ENCODE measurements at places on chromosomes 4 and X.
A peak's percentile ranks its signal among the peaks of the same experiment; 100 is the strongest.

GRCh38 chrX:109920325-109920724 lies 82.6 kb upstream of the TMEM164 start:
- DNase-seq: no peak

DNA sequence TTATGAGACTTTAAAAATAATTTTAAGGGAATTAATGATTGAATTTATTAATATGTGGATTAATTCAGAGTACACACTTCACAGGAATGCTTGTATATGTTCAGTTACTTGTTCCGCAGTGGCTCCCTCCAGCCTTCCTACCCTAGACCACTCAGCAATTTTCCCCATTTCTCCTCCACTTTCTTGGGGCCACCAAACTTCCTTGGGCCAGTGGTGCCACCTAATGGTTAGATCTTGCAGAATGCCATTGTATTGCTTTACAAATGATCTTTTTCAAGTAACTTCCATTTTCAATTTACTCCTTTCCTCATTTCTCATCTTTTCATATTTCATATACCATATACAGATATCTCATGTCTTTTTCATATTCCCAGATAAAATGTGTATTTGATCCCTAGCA lies 3.6 kb upstream of the RNF175 start:
- DNase-seq: no peak

- DNase-seq: no peak
These were observed 53.9 kb downstream of the PAPSS1 start for GRCh38 chr4:107666134-107666533.

DNA sequence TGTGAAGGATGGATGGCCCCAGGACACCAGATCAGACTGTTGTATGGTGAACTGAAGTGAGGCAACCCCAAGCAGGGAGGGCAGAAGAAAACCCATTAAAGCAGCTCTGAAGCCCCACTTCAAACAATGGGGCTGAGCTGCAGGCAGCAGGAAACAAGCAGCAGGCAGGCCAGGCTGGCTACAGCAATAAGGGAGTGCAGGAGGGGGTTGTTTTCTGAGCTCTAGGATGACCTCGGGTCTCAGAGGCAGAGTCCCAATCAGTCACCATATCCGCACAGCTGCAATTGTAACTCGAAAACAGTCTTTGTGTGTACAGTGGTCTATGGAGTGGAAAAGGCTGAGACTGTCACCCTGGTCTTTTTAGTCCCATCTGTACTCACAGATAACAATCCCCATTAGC lies 90.4 kb downstream of the COL4A6 start:
- DNase-seq: peak; percentile 0

DNA sequence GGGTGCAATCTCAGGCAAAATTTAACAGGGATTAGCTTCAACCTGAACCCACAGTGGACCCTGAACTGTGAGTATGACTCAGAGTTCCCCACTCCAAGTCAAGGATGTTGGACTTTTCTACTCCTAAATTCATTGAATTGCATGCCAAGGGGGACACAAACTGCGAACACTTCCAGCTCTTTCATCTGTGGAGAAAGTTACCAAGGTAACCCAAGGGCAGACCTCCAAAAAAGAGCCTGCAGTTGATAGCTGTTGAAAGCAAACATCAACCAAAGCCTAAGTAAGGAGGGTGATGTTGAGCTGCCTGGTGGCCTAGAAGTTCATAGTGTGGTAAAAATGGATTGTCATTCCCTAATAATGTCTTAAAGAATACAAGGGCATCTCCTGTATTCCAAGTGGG lies 1242.9 kb downstream of the C4orf33 start:
- DNase-seq: no peak

DNA sequence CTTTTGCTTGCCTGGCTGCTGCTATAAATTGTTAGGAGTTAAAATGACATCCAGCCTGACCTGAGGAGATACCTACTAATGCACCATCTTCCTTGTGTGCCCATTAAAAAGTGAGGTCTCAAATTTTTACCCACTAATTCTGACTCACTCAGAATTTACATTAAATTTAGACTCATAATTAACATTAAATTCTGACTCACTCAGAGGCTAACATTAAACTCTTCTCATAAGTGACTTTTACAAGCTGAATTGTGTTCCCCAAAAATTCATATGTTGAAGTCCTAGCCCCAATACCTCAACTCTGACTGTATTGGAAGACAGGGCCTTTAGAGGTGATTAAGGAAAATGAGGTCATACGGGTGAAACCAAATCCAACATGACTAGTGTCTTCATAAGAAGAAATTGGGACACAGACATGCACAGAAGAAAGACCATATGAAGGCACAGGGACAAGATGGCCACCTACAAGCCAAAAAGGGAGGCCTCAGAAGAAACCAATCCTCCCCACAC lies 11.8 kb downstream of the CASP6 start:
- no peak for DNase-seq

- DNase-seq: no peak
These were observed 73.8 kb downstream of the FBXW7 start for GRCh38 chr4:152462047-152462446.

GRCh38 chrX:47707031-47707780 lies 48.2 kb upstream of the UXT start:
- DNase-seq: no peak

DNA sequence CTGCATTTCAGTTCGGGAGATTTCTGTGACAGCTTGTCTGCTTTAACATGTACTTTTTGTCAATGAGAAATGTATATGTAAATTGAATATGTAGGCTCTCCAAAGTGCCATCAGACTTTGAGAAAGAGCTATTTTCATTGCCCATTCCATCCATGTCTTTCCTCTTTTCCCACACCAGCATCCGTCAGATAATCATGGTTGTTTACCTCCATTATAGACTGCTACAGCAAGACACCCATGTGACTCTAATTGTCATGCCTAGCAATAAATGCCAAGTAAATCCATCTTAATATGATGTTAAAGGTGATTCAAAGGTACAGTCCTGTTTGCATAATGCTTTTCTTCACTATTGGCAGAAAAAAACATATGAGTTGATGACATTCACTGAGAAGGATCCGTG lies 1019.3 kb upstream of the GRID2 start:
- DNase-seq: no peak

DNA sequence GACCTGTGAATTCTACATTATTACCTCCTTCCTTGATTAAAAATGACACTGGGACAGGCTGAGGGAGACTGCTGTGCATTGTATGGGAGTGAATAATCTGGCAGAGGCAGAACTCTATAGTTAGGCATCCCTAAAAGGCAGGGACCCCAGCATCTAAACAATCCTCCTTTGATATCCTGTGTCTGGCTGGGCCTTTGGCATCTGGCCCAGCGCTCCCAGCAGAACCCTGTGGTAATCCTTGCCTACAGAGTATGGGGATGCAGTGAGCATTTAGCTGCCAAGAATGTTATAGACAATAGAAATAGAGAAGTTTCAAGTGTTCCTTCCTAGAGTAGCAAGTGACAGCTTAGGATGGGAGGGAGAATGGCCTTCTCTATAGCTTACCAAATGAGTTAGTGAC lies 38.5 kb downstream of the ZCCHC12 start:
- no peak for DNase-seq

GRCh38 chr4:155722336-155722735 lies 36.5 kb upstream of the GUCY1B1 start:
- DNase-seq: no peak

- DNase-seq: no peak
These were observed 148.7 kb upstream of the TBC1D9 start for GRCh38 chr4:140904904-140905303.

Measured in NCI-H774 (cell line).